Activated CD4-positive, alpha-beta memory T cell treated with anti-CD3 and anti-CD28 coated beads for 36 hours (primary cell): ENCODE measurements at places on chromosomes 3 and 15. TPM values are rescaled to one million over a fixed set of nuclear protein-coding genes. Genes with fewer than 3 reads are reported as not detected.

Gene RPL35A
- total RNA-seq, result 1,587 TPM

Gene ARHGAP11A
- 122 TPM for total RNA-seq

Gene LDHAL6B
- total RNA-seq, result not detected

DNA sequence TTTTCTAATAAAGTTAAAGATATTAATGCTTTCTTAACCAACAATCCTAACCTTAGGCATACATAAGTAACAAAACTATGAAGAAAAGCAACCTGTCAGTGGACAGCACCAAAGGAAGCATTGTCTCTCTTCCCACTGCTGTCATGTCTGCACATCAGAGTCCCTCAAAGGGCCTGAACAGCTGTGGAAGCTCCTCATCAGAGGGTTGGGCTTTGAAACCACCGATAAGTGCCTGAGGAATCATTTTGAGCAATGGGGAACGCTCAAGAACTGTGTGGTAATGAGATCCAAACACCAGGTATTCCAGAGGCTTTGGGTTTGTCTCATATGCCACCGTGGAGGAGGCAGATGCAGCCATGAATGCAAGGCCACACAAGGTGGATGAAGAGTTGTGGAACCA is 182.5 kb downstream of the FMN1 start:
- H3K4me1 ChIP-seq, result no peaks in the 10 kb centered on the region
- H3K27me3 ChIP-seq, result peaks cover 7% of the 10 kb centered on the region
- no peak overlapping the region for H3K27ac ChIP-seq
- no peak for DNase-seq

- H3K4me1 ChIP-seq, result no peaks in the 10 kb centered on the region
- no peak for DNase-seq
- no peaks in the 10 kb centered on the region for H3K36me3 ChIP-seq
- no peaks in the 10 kb centered on the region for H3K27me3 ChIP-seq
Observed at GRCh38 chr3:64837126-64837738, 149.4 kb upstream of the ADAMTS9 start.

Gene PRICKLE2
- total RNA-seq, result not detected

GRCh38 chr3:191235331-191236314 is 36.6 kb downstream of the OSTN start:
- no peak overlapping the region for H3K4me3 ChIP-seq
- DNase-seq, result no peak
- H3K27ac ChIP-seq, result no peak overlapping the region
- H3K36me3 ChIP-seq, result no peaks in the 10 kb centered on the region

- DNase-seq, result no peak
- H3K27ac ChIP-seq, result no peak overlapping the region
- H3K4me3 ChIP-seq, result no peak overlapping the region
Observed at GRCh38 chr3:7618606-7619005, 757.7 kb downstream of the GRM7 start.

DNA sequence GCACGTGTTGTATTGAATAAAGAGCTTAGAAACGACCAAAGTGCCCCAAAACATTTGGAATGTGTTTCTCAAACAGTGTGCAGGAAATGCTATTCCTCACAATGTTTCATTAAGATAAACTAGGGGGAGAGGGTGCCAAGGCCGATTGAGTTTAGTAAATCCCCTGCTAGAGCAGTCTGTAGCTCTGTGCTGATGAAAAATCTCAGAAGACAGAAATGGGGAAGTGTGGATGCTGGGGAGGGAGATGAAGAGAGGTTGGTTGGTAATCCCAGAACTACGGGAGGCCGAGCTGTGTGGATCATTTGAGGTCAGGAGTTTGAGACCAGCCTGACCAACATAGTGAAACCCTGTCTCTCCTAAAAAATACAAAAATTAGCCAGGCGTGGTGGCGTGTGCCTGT is 121.2 kb downstream of the FOXB1 start:
- peaks cover 74% of the 10 kb centered on the region for H3K4me1 ChIP-seq
- H3K36me3 ChIP-seq, result no peaks in the 10 kb centered on the region
- no peak for DNase-seq
- H3K27me3 ChIP-seq, result no peaks in the 10 kb centered on the region
- H3K4me3 ChIP-seq, result no peak overlapping the region

- H3K4me3 ChIP-seq, result no peak overlapping the region
- no peaks in the 10 kb centered on the region for H3K4me1 ChIP-seq
- H3K27me3 ChIP-seq, result no peaks in the 10 kb centered on the region
- no peaks in the 10 kb centered on the region for H3K36me3 ChIP-seq
- no peak overlapping the region for H3K27ac ChIP-seq
Observed at GRCh38 chr3:128145279-128145678, 8.0 kb upstream of the EEFSEC start.

Gene MYRIP
- not detected for total RNA-seq

DNA sequence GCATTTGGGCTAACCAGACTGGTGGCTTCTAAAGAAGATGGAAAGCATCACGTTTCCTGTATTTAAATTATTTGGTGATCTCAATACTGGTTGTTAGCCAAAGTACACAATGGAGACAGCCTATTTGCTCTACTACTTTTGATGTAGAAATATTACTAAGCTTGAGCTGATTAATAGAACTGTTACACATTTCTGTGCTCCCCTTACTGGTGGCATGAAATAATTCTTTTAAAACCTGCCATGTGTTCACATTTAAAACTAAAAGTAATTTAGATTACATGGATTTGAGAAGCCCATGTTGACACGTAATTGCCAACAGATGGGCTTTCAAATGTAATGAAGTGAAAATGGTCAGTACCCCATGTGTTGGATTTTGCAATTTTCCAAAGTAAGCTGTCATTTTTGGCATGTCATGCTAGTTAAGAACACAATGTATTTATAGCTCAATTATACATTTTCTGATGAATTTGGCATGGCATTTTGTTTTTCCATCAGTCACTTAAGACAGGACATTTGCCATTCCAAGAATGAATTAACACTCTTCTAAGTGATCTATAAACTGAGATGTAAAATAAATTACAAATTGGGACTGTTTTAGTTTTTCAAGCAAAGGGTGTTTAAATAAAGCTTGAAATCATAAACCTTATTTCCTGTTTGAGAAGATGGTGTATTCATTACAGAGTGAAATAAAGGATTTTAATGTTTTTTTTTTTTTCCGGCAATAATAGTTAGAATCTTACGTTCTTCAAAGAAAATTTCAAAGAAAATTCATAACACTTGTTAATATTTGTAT is 10.8 kb upstream of the RARRES1 start:
- no peaks in the 10 kb centered on the region for H3K27me3 ChIP-seq
- no peak overlapping the region for H3K4me3 ChIP-seq
- no peak overlapping the region for H3K27ac ChIP-seq
- peaks cover 8% of the 10 kb centered on the region for H3K36me3 ChIP-seq
- H3K4me1 ChIP-seq, result peaks cover 13% of the 10 kb centered on the region

- peaks cover 49% of the 10 kb centered on the region for H3K4me1 ChIP-seq
- H3K27me3 ChIP-seq, result no peaks in the 10 kb centered on the region
- peaks cover 11% of the 10 kb centered on the region for H3K36me3 ChIP-seq
- peak; percentile 42 for DNase-seq
Observed at GRCh38 chr15:99845009-99845408, 111.8 kb upstream of the LYSMD4 start.

Gene GOLGA8G
- not detected for total RNA-seq

DNA sequence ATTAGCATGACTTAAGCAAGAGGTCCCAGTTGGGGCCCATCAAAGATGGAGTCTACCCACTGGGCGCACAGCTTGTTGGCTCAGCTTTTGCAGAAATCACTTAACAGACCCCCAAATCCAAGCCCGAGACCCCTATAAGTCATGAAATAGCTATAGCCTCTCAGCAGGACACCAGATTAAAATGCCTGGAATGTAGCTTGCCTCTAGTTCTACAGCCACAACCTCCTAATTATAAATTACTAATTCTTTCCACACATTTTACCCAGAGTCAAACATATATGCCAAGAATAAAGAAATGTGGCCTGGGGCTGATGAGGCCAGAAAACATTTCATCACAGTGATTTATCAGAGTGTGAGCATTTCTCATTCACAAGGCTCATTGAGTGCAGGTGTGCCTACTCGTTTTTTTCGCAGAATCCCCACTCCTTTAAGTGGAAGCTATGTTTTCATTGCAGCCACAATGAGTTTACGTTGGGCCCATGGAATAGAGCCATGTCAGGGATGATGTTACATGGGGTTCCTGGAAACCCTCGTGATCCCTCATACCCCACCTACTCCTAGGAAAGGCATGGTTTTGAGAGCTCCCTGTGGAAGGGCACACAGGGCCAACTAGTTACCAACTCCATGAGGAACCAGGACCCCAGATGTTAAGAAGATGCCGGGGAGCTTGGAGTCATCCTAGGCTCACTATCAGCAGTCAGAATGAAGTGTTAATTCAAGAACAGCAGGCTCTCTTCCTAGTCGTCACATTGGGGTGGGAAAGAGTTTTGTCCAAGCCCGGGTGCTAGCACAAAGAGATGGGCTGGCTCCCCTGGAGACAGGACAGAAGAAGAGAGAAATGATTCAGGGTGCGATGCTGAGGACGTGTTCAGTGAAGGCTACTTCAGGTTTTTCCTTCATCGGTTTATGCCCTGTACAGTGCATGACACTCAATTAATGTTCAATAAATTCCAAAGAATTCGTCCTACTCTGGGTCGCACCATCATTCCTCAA is 90.2 kb upstream of the ABHD17C start:
- H3K4me3 ChIP-seq, result no peak overlapping the region
- no peaks in the 10 kb centered on the region for H3K4me1 ChIP-seq
- no peaks in the 10 kb centered on the region for H3K36me3 ChIP-seq
- peaks cover 1% of the 10 kb centered on the region for H3K27me3 ChIP-seq

- no peak overlapping the region for H3K4me3 ChIP-seq
- no peak for DNase-seq
- no peak overlapping the region for H3K27ac ChIP-seq
Observed at GRCh38 chr15:37550360-37551024, 383.9 kb upstream of the TMCO5A start.

Gene CCDC54
- total RNA-seq, result not detected

- H3K4me3 ChIP-seq, result no peak overlapping the region
- no peak overlapping the region for H3K27ac ChIP-seq
- no peak for DNase-seq
- H3K27me3 ChIP-seq, result peaks cover 21% of the 10 kb centered on the region
- peaks cover 1% of the 10 kb centered on the region for H3K36me3 ChIP-seq
Observed at GRCh38 chr15:99029341-99030144, 22.0 kb upstream of the PGPEP1L start.

Gene CCPG1
- total RNA-seq, result 16.5 TPM

GRCh38 chr3:77079988-77080610 is 40.2 kb downstream of the ROBO2 start:
- H3K4me3 ChIP-seq, result no peak overlapping the region
- no peaks in the 10 kb centered on the region for H3K27me3 ChIP-seq
- DNase-seq, result no peak

- no peak for DNase-seq
- H3K36me3 ChIP-seq, result no peaks in the 10 kb centered on the region
- peaks cover 5% of the 10 kb centered on the region for H3K27me3 ChIP-seq
- H3K4me3 ChIP-seq, result no peak overlapping the region
Observed at GRCh38 chr15:69647142-69647513, 194.5 kb downstream of the RPLP1 start.

Gene PIGB
- total RNA-seq, result 18.9 TPM

DNA sequence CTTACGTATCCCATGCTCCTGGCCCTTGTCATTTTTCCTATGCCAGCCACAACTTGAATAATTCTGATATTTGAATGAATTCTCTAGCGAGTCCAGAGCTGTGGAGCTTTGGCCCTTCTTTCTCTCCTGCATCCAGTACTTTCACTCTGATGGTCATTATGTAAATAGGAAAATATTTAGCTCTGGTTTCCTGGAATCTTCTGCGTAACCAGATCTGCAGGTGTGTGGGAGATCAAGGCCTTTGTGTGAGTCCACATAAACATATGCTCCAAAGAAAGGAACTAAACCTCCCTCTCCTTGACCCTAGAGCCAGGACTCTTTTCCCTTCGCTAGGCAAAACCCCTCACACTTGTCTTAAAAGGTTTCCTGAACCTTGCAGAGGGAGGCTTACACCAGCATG is 132.5 kb upstream of the THBS1 start:
- no peaks in the 10 kb centered on the region for H3K36me3 ChIP-seq
- H3K4me1 ChIP-seq, result no peaks in the 10 kb centered on the region
- H3K27me3 ChIP-seq, result peaks cover 11% of the 10 kb centered on the region
- DNase-seq, result no peak
- no peak overlapping the region for H3K27ac ChIP-seq

GRCh38 chr3:95705786-95706418 is 1108.5 kb upstream of the EPHA6 start:
- no peak overlapping the region for H3K4me3 ChIP-seq
- no peaks in the 10 kb centered on the region for H3K36me3 ChIP-seq
- no peaks in the 10 kb centered on the region for H3K27me3 ChIP-seq
- H3K27ac ChIP-seq, result peak overlapping the region; percentile 40
- peak; percentile 29 for DNase-seq
- H3K4me1 ChIP-seq, result peaks cover 10% of the 10 kb centered on the region

Gene USP13
- total RNA-seq, result 12.5 TPM

GRCh38 chr3:126542340-126543241 is 16.1 kb downstream of the C3orf22 start:
- no peaks in the 10 kb centered on the region for H3K36me3 ChIP-seq
- DNase-seq, result peak; percentile 6
- H3K4me3 ChIP-seq, result no peak overlapping the region
- H3K27me3 ChIP-seq, result peaks cover 5% of the 10 kb centered on the region
